H7 (cell line): ENCODE measurements at places on chromosomes 11 and 22. TPM values are rescaled to one million over a fixed set of nuclear protein-coding genes. Genes with fewer than 3 reads are reported as not detected.
A peak's percentile ranks its signal among the peaks of the same experiment; 100 is the strongest.

DNA sequence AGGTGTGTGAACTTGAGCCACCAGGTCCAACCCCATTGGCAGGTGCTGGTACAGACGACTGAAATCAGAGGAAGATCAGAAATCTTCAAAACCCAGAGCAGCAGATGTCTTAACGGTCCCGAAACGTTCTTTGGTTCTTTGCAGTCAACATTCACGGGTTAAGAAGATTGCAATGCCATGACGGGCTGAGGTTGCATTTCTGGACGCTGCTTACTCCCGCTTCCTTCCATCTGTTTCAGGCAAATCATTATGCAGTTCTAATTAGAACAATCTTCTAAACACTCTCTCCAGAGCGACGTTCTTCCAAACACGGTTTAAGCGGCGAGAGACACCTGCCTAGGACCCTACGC is 492 bp upstream of the LUZP2 start:
- DNase-seq = no peak

Gene ABTB2
- total RNA-seq = 9.3 and 12.2 TPM in 2 replicates

GRCh38 chr11:57368845-57369232 is 12.1 kb downstream of the PRG3 start:
- DNase-seq = no peak

Gene RRAS2
- 118 and 121 TPM in 2 replicates for total RNA-seq

GRCh38 chr11:47913529-47914244 is 65.5 kb upstream of the NUP160 start:
- no peak for DNase-seq

Gene UPK3A
- total RNA-seq = 0.41 TPM in 1 of 2 replicates, not detected in the other

Gene KCNJ1
- 0.07 TPM in 1 of 2 replicates, not detected in the other for total RNA-seq

Gene OR8B4
- not detected in 2 replicates for total RNA-seq

Gene TMEM218
- total RNA-seq = 22.7 and 31.9 TPM in 2 replicates

DNA sequence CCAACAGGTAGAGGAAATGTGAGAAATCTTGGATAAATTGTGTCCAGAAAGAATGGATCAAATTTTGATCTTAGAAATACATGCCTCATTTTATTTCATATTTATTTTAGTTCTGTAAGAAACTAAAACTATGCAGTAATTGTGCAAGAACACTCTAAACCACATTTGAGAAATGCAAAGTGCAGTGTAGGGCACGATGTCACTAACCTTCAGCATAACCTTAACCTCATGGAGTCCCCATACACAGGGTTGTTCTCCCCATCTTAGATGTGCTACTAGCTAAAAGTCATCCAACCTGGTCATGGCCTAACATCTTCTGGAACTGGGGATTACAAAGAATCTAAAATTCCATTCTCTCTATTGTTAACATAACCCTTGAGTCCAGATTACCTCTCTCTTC is 48.4 kb upstream of the ARHGAP42 start:
- DNase-seq = no peak

Gene STX3
- 43.2 and 60.8 TPM in 2 replicates for total RNA-seq

Gene OR2D2
- 0.42 TPM in 1 of 2 replicates, not detected in the other for total RNA-seq

Gene PSMD13
- total RNA-seq = 186 and 234 TPM in 2 replicates

Gene MYBPC3
- total RNA-seq = not detected in 2 replicates

GRCh38 chr11:114257621-114258558 is 38.3 kb upstream of the NNMT start:
- peak; percentile 85 for DNase-seq

- DNase-seq = peak; percentile 88
Observed at GRCh38 chr22:26648011-26648497, 9.3 kb upstream of the MIAT start.

Gene CCDC15
- total RNA-seq = 1.2 and 3.0 TPM in 2 replicates

Gene TMEM191C
- 0.15 and 0.42 TPM in 2 replicates for total RNA-seq

DNA sequence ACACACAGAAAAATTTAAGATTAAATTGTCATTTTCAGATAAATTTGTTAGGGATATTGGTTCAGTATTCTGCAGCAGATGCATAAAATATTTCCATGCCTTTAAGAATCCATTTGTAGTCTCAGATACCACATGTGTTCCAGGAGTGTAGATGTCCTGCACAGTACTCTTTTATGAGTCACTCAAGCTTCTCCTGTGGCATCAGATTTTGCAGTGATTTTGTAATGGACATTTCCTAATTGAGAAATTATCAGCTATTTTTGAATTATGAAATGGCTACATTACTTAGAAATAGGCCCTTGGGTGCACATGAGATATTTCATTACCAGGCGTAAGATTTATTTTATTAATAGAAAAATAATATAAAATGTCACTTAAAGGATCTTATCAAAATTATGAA is 18.9 kb downstream of the MMP3 start:
- DNase-seq = no peak

Gene ANO5
- total RNA-seq = 6.2 and 10.1 TPM in 2 replicates

Gene SLC15A3
- total RNA-seq = 2.7 and 6.1 TPM in 2 replicates

GRCh38 chr11:130873761-130874160 is 42.5 kb downstream of the SNX19 start:
- no peak for DNase-seq

Gene MUC6
- not detected in 2 replicates for total RNA-seq

GRCh38 chr11:65418431-65418680 is 4.2 kb upstream of the NEAT1 start:
- DNase-seq = peak; percentile 85

- DNase-seq = peak; percentile 87
Observed at GRCh38 chr11:16924826-16925560, 89.2 kb downstream of the PLEKHA7 start.

- no peak for DNase-seq
Observed at GRCh38 chr11:129260750-129261149, 68.6 kb upstream of the ARHGAP32 start.

DNA sequence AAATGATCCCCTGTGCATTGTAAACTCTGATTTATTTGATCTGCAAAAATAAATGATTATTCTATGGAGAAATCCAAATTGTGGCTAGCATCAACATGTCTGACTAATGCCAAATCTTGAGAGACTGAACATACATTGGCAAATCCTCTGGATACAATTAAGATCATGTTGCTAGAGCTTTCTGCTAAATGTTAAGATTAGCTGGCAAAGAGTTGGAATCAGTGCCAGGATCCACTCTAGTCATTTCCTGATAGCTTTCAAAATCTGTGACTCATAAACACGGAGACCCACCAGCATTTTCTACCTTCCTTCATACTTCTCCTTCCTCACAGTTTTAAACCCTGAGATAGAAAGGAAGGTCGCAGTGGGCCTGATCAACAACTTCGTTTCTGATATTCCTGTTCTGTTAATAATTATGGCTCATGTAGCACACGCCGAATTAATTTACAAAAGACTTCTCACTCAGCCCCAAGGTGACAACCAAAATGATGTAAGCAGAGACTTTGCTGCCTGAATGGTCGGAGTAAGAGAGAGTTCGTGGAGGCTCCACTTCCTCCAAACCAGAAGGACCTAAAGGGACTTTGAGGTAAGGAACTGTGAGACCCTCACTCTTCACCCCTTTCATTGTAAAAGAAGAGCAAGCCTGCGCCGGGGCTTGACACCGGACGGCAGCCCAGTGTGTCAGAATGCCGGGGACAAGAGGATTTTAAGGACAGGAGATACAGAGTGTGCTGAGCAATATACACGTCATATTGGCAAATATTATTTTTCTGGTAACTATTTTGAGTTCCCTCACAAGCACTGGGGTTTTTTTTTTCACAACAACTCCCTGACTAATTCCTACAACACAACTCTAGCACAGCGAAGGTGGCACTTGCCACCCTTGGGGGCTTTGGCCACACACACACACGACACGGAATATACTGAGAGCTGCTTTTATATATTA is 42.0 kb downstream of the SERPINH1 start:
- DNase-seq = no peak

DNA sequence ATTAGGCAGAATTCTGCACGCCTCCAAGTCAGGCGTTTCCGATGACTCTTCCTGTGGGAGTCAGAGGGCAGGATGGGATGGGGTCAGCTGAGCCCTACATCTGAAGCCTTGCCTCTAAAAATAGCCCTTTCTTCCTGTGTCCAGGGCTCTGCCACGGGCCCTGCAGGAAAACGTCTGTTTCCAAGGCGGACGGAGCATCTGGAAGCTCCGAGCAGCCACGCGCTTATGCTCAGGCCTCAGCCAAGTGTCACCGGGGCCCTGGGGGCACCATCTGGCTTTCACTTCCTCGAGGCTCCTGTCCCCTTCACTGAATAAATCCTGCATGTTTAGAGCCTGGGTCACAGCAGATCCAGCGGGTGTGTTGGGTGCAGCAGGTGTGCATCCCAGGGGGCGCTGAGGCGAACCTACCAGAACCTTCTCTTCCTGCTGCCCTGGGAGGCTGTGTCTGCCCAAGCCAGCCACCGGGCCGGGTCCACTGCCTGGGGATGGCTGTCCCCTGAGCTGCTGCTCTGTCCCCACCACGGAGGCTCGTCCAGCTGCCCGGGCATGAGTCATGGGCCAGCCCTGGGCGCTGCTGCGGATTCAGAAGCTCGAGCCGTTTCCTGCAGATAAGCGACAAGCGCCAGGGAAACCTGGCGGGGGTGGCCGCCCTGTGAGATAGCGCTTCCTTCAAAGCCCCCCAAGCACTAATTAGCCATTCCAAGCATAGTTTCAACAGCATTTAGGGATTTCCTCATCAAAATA is 32.0 kb upstream of the LINC01488 start:
- DNase-seq = no peak

DNA sequence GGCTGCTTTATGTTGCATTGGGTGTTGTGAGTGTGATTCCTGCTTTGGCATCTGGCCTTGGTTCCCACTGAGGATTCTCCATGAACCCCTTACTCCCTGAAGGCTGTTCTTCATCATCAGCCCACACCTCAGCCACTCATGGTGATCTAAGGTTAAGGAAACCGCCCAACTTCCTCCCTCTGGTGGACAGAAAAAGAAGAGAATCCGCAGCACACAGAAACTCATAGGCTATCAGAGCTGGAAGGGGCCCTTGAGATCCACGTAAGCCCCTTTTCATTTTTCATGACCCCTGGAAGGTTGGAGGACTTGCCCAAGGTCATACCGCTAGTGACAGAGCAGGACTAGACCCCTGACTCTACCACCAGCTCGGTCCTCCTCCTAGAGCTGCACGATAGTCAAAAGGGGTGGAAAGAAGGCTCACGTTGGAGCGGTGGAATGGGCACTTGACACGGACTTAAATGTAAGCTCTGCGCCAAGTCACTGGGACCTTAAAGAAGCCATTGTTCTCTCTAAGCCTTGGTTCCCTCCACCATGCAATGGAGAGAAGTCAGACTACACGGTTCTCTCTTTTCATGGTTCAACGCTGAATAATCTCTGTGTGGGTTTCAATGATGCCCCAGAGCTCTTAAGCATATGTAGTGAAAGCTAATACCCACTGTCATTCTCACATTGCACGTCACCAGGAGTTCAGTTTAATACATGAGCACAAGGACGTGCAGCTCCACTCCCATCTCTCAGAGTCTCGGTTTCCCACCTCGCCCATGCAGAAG is 83.6 kb upstream of the CRTAM start:
- peak; percentile 69 for DNase-seq

DNA sequence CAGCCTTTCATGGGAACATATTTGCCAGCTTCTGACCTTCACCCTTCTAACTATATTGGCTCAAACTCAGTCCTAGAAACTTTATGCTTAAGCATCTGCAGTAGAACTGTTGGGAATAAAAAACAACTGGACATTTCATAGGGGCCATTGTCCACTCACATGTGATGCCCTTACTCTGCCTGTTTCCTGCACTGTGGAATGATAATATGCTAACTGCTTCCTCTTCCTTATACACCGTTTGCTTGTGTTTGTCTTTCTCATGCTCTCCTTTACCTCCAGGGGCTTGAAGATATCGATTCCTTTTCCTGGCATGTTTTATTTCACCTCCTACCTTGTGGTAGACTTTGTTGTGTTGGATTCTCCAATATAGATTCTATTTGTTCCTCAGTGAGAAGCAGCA is 333.0 kb upstream of the DDI1 start:
- DNase-seq = no peak

Gene PKP3
- total RNA-seq = 2.1 and 3.6 TPM in 2 replicates

Gene C1QTNF4
- 5.0 and 5.2 TPM in 2 replicates for total RNA-seq

- no peak for DNase-seq
Observed at GRCh38 chr11:86199354-86199753, 45.2 kb upstream of the EED start.

- DNase-seq = no peak
Observed at GRCh38 chr11:113876798-113877669, 1.7 kb upstream of the USP28 start.

Gene ELF5
- not detected in 2 replicates for total RNA-seq

Gene OR8A1
- total RNA-seq = not detected in 2 replicates

Gene GNG3
- total RNA-seq = 0.33 and 3.1 TPM in 2 replicates

GRCh38 chr11:60370811-60371298 is 7.5 kb upstream of the MS4A7 start:
- no peak for DNase-seq

- DNase-seq = no peak
Observed at GRCh38 chr11:77828926-77829325, 8.0 kb downstream of the AAMDC start.

Gene MMP8
- total RNA-seq = not detected in 2 replicates

DNA sequence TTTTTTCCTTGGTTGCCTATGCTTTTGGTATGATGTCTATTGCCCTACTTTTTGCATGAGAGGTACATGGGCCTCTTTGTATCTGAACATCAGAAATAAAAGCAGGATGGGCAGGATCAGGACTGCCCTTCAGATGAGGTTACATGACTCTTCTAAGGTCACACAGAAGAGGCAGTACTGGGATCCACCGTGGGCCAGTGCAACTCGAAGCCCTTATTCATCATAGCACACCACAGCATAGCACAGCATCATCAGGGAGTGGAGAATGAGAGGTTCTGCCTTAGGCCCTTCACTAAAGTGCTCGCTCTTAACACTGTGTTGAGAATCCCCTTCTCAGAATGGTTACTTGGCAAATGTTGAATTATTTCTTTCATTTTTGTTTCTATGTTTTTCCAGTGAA is 88.3 kb downstream of the C22orf31 start:
- no peak for DNase-seq

DNA sequence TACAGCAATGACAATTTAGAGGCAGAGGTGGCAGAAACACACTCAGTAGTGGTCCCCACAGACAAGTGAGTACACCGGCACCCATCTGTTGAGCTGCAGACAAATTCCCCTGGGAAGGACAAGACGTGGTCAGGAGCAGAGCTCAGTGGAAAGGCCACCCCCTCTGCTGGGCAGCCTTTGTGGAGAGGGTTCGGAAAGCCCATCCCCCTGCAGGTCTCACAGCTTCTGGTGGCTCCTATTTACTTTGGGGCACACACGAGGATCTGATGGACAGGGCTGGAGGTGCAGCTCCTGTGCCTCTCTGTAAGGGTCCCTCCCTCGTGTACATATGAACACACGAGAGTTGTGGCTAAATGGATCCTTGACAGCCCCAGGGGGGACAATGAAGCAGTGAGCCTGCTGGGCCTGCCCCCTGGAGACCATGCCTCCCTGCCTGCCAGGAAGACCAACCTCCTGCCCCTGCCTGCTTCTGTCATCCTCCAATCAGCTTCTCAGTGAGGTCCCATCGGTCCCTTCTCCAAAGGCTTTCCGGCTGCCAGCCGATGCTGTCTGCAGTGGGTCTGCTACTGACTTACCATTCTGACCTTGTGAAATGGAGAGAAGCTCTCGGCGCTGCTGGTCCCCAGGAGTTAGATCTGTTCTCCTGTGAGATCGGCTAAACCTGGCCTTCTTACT is 161.5 kb downstream of the CACNA1I start:
- DNase-seq = peak; percentile 59

DNA sequence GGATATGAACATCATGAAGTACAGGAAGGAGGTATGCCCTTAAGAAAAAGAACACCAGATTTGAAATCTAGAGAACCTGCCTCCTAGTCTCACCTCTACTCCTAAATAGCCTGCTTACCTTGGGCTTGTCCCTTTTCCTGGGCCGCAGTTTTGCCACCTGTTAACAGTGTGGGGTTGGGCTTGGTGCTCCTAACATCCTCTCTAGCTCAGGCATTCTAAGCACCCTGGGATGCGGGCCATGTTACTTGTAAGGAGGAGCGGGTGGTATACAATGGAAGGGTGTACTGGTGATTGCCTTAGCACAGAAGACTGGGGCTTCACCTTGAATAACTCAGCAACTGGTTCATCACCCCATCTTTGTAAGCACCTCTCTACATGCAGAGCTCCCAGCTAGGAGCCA is 48.7 kb downstream of the TIMP3 start:
- no peak for DNase-seq
